Activated CD8-positive, alpha-beta memory T cell treated with anti-CD3 and anti-CD28 coated beads for 48 hours (primary cell): ENCODE measurements at places on chromosomes 7 and 10.

GRCh38 chr7:98866765-98867164 lies 3.0 kb downstream of the TMEM130 start:
- no peak for DNase-seq

DNA sequence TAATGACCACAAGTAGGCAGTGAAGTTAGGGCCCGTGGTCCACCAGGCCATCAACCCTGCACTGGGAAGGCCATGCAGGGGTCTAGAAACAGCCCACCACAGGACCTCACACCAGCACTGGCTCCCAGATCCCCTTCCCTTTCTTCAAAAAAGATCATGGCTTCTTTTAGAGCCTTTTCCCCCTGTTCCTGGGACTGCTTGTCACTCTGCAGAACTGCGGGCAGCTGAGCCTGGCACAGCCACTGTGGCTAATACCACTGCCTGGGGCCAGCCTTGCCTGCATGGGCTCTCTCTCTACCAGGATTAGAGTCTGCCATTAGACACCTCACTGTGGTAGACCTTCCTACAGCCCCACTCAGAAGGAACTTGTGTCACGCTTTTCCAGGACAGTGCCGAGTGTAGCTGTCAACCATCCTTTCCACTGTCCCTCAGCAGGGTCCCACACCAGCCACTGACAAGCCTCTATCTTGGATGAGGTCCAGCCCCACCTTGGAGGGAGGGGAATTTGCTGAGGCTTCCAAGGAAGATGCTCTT lies 19.0 kb upstream of the C10orf90 start:
- DNase-seq, result no peak

- no peak for DNase-seq
Measured at GRCh38 chr7:586494-586893, 66.8 kb upstream of the PDGFA start.

- DNase-seq, result no peak
Measured at GRCh38 chr7:79590916-79591623, 137.6 kb upstream of the MAGI2 start.

- no peak for DNase-seq
Measured at GRCh38 chr10:1732564-1732996, 4.7 kb downstream of the ADARB2 start.

DNA sequence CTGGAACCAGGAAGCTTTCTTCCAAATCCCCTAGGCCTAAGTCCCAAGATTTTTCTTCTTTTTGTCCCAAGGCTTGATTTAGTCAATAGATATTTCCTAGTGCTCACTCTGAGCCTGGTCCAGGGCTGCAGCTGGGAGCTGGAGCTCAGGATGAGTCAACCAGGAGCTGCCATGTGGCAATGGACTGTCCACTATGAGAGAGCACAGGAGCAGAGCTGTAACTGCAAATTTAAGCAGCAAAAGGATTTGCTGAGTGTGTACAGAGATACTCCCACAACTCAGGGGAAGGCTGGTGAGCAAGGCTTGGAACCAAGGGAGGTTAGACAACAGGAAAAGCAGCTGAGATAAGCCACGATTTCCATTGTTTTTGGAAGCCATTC lies 92.1 kb upstream of the CXCL12 start:
- no peak for DNase-seq

GRCh38 chr10:118045837-118046394 lies 825 bp downstream of the RAB11FIP2 start:
- no peak for DNase-seq

DNA sequence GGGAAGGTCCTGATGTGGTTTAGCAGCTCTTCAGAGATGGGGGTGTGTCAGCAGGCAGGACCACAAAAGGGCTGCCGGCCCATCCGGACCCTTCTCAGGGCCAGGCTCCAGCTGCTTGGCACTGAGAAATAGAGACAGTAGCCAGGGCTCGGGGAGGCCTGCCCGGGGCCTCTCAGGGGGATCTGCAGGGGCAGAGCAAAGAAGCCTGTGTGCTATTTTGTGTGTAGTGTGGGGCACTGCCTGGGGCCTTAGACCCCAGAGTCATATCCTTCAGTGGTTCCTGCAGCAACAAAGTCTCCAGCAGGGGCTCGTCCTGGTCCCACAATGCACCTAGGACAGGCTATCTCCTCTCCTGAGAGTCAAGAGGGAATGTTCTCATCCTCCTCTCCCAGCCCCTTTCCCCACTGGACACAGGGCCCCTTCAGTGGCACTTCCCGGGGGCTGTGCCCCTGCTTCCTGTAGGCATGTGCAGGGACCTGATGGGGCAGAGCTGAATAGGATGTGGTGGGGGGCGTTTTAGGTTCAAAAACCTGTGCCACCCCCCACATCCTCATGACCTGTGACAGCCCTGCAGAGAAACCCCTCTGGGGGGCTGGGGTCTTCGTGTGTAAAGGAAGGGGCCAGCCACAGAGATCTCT lies 159.5 kb upstream of the RHEB start:
- DNase-seq, result no peak

DNA sequence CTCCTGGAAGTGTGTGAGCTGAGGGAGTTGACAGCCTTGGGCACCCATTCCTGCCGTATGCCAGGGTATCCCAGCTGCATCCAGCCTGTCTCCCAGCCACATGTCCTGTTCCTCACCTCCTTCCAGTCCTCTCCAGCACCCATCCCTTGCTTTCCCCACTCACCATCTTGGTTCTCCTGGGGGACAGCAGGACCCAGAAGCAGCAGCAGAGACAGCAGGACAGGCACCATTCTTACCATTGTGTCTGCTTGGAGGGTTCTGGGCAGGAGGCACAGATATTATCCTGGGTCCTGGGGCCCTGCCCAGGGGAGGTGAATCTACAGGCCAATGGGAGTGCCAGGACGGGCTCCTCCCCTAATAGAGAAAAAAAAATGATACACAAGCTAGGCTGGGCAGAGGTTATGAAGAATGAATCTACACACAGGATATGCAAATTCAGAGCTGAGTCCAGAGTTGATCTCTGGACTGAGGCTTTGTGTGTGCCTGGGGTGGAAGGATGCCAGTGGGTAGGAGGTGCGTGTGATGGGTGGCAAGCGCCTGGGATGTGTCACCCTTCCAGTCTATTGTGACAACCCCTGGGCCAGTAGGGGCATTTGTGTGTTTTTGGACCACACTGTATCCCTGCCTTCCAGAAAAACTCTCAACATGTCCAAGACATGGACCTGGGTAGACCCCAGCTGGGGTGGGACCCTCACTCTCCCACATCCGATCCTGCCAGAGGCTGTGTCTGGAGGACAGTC lies at the start of gene AZGP1:
Gene AZGP1 (minus strand): TSS at position 250 of the 740 bp plus-strand sequence. CDS start 11 bp downstream, at position 239.
- DNase-seq, result no peak

GRCh38 chr10:19719284-19719683 lies 96.9 kb upstream of the PLXDC2 start:
- no peak for DNase-seq

DNA sequence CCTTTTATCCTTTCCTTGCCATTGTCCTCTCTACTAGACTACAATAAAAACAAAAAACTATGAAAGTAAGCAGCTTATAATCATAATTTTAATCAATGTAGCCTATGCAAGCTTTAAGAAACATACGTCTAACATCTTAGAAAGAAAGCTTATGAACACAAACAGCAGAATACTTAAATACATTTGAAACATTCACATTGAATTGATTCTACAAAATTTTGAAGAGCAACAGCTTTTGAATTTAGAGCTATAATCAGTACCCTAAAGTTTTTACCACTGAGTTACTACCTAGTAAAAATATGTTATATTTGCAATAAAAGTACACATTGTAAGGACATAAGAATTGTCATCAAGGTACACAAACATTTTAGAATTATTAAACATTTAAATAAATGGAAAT lies 7.2 kb downstream of the MEOX2 start:
- DNase-seq, result no peak

DNA sequence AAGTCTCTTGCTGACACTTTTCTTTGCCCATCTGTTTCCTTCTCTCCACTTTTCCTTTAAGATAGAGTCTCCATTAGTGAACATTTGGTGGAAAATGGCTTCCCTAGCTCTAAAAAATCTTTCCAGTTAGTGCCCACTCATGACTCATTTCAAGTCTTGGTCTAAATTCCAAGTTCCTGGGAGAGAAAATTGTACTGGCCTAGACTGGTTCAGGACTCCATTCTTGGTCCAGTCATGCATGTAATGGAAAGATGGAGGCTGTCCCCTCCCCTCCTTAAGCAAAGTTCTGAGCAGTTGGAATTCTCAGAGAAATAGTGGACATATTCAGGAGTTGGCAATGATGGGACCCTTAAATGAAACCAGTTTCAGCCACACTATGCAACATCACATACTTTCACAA lies 3.8 kb upstream of the ALDH18A1 start:
- DNase-seq, result no peak

GRCh38 chr10:103645141-103646054 lies 151.9 kb downstream of the NEURL1 start:
- no peak for DNase-seq

DNA sequence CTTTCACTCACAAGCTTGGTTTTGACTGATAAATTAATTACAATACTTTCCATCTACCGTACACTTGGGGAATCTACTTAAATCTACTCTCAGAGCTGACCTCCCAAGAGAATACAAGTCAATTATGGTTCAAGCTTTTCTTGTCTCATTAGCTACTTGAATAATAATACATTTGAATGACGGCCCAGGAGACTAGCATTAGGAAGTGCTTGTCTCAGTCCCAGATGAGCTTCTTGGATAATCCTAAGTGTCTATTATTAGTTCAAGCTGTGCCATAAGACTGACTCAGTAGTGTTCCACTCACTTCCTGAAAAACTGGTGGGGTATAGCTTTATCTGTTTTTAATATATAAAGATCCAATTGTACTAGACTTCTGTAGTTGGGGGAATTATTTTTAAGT lies 100.2 kb downstream of the GNAT3 start:
- DNase-seq, result no peak

DNA sequence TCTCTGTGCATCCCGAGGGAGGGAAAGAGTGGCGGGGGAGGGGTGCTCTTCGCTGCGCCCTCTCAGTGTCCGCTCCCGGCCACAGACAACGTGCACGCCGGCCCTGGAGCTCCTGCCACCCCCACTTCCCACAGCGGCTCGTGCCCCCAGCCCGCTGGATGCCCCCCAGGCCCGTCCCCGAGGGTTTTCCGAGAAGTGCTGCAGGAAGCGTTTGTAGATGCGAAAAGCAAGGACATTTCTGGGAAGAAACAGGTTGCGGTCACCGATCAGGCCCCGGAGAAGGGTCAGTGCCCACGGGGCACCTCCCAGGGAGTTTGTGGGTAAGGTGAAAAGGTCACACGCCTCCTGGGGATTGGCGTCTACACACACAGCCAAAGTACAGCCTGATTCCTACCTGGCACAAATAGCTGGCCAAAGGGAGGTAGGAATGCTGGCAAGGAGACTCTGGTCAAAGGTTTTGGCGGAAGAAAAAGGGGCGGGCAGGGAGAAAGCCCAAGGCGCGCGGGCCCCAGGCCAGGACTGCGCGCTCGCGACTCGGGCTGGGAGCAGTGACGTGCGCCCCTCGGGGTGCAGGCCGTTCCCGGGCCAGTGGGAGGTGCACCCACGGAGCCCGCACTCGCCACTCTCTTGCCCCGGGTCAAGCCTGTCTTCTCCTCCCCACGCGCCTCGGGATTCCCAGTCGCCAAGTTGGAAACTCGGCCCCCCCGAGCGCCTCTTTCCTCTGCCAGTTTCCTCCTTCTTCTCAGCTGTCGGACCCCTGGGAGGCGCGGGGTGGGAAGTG lies 1.5 kb upstream of the NRP1 start:
- no peak for DNase-seq

GRCh38 chr7:69508736-69509135 lies 89.5 kb upstream of the AUTS2 start:
- DNase-seq, result no peak

GRCh38 chr7:151168003-151168786 lies 701 bp upstream of the GBX1 start:
- peak; percentile 39 for DNase-seq

DNA sequence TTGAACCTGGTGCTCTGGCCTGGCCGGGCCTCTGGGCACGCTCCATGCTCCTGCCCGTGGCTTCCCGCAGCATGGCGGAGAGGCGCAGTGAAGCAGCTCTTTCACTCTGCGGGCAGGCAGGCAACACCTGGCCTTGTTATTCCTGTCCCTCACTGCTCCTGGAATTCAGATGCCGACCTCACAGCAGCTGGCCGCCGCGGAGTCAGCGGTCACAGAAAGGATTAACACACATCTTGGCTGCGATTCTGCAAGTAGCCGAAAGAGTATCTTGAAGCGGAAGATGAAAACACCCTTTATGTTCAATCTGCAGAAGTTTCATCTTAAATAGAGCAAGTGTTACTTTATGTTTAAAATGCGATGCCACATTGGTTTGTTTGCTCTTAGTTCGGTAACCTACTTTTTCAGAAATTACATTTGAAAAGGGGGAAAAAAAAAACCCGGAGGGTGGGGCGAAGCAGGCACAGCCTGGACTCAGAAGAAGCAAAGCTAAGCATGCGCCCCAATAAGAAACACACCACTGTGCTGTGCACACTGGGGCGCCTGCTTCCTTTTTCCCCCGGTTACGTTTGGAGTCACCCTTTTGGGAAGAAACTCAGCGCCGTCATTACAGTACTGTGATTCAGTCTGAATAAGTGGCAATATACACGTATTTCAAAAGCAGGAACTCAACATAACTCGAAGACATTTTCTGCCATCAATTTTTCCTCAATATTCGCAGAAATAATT lies 42.3 kb downstream of the BRI3 start:
- no peak for DNase-seq

GRCh38 chr10:110269374-110270318 lies 35.1 kb downstream of the SMNDC1 start:
- no peak for DNase-seq

GRCh38 chr7:148385009-148385682 lies 205.4 kb upstream of the C7orf33 start:
- DNase-seq, result no peak

GRCh38 chr7:106749165-106749564 lies 88.2 kb upstream of the CCDC71L start:
- no peak for DNase-seq

DNA sequence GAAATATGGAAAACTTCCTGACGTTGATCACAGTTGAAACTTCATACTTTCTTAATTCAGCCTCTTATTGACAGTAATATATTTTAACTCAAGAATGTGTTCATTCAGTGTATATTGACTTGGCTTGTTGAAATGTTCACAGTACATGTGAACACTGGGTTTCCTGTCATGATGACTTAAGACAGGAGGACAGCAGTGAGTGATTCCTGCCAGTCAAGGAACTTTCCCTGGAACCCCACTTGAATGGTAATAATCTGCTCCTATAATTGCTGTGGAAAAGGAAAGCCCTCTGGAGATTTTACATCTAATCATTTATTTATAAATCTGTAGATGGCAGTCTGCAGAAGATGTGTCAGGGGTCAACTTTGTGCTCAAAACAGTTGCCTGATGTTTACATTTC lies 216.5 kb downstream of the MGMT start:
- DNase-seq, result no peak

DNA sequence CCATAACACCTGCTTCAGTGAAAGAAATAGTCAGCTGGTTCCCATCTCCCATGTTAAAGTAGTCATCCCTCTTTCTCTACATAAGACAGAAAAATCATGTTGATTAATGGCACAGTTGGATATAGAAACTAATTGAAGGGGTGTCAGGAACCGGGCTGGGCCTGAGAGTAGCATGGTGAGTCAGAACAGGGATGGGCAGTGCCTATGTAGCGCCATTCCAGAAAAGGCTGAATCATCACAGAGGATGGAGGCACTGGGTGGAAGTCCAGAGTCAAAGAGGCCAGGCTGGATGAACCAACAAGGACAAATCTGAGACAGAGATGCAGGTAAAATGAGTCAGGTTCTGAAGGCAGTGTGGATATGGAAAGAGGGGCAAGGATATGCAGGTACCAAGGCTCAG lies 201.2 kb downstream of the LHFPL3 start:
- no peak for DNase-seq
